Endodermal cell (in vitro differentiated cells): ENCODE measurements at places on chromosomes 11 and 22. TPM values are rescaled to one million over a fixed set of nuclear protein-coding genes. Genes with fewer than 3 reads are reported as not detected.
A peak's percentile ranks its signal among the peaks of the same experiment; 100 is the strongest.

Gene GLYAT
- total RNA-seq, result not detected in 3 replicates

DNA sequence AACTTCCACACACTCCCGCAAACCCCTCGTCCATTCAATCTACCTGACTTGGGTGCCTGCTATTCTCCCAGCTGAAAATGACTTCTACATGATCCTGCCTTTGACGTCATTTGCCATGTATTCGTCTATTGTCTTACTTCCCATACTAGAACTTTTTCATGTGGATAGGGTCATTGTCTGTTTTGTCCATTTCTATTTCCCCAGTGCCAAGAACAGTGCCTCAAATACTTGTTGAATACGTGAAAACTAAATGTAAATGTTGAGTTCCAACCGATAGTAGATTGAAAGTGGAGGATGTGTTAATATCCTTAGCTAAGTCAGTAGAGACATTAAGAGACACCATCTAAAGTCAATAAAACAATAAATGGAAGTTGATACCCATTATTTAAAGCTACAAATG lies 935 bp downstream of the TRIM68 start:
- peak overlapping the region; percentile 82 for H3K4me3 ChIP-seq
- H3K36me3 ChIP-seq, result peaks cover 9% of the 10 kb centered on the region
- H3K4me1 ChIP-seq, result no peaks in the 10 kb centered on the region

DNA sequence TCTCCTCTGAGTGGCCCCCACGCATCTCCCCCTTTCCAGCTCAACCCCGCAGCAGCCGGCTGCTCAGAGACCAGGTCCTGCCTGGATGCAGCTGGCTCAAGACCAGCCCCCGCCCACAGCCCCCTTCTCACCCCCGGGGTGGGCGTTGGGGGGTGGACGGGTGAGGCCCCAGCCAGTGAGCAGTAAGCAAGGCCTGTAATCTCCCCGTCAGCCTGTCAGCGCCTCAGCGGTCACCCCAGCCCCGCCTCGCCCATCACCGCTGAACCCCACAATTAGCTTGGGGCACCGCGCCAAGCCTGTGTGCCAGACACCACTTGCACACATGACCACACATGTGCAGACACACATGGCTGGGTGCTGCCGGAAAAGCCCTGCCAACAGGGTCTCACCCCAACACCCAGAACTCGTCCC lies 5.9 kb downstream of the PLXNB2 start:
- H3K36me3 ChIP-seq, result no peaks in the 10 kb centered on the region
- no peak overlapping the region for H3K27ac ChIP-seq
- no peak for DNase-seq
- H3K4me1 ChIP-seq, result peaks cover 3% of the 10 kb centered on the region

DNA sequence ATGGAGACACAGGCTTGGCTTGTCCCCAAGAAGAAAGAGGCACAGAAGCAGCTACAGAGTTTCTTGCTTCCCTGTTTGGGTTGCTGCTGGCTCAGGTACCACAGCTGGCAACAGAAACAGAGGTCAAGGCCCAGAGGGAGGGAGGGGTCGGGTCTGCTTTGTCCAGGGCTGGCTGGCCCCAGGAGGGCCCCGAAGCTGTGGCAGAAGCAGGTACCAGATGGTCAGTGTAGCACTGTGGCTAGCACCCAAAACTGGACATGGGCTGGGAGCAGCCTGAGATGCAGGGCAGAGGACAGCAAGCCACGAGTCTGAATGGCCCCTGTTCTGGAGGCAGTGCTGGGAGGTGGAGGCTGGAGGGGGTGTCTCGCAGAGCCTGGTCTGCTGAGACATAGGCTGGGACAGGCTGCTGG lies 52.3 kb upstream of the CCDC188 start:
- H3K4me3 ChIP-seq, result no peak overlapping the region
- DNase-seq, result no peak
- no peaks in the 10 kb centered on the region for H3K36me3 ChIP-seq
- H3K4me1 ChIP-seq, result peaks cover 53% of the 10 kb centered on the region
- peak overlapping the region; percentile 77 for H3K27ac ChIP-seq

GRCh38 chr11:108854346-108854745 lies 189.5 kb downstream of the DDX10 start:
- H3K4me3 ChIP-seq, result no peak overlapping the region
- H3K27ac ChIP-seq, result no peak overlapping the region
- H3K4me1 ChIP-seq, result peaks cover 3% of the 10 kb centered on the region
- H3K36me3 ChIP-seq, result peaks cover 4% of the 10 kb centered on the region
- DNase-seq, result no peak

DNA sequence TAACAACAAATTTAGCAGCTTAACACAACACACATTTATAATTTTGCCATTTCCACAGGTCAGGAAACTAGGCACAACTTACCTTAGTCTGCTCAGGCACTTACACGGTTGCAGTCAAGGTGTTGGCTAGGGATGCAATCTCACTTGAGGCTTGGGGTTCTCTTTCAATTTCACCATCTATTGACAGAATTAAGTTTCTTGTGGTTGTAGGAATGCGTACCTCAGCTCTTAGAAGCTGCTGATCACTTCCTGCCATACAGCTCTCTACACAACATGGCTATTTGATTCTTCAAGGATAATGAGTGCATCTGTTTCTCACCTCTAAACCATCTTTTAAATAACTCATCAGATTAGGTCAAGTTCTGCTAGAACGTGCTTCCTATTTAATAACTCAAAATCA lies 968.1 kb downstream of the LRRC4C start:
- no peak overlapping the region for H3K27ac ChIP-seq
- no peaks in the 10 kb centered on the region for H3K4me1 ChIP-seq
- no peak overlapping the region for H3K4me3 ChIP-seq
- no peak for DNase-seq
